Activated CD4-positive, alpha-beta T cell treated with anti-CD3 and anti-CD28 coated beads, Interleukin-2, Interleukin-4, amounts not matched to agents 100 ng/mL and 50 ng/mL, durations not matched to agents 16 hours and 8 hours (primary cell): ENCODE measurements at places on chromosomes 1 and 21.
A peak's percentile ranks its signal among the peaks of the same experiment; 100 is the strongest.

GRCh38 chr1:18256282-18257235 is 149.0 kb downstream of the IGSF21 start:
- peak; percentile 3 for DNase-seq

- no peak for DNase-seq
Measured at GRCh38 chr1:184424945-184425344, 38.1 kb downstream of the C1orf21 start.

- no peak for DNase-seq
Measured at GRCh38 chr1:26352338-26352679, 1.6 kb downstream of the CRYBG2 start.

DNA sequence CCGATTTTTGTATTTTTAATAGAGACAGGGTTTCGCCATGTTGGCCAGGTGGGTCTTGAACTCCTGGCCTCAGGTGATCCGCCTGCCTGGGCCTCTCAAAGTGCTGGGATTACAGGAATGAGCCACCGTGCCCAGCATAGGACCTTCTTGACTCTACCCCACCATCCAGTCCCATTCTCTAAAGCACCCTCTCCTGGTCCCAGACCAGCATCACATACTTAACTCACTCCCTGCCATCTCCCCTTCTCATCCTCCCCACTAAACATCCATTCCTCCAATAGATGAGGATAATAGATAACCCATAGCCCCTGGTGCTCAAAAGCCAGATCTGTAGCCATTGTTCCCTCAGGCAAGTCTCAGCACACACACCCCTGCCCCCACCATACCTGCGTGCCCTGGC is 2.1 kb downstream of the ENTREP3 start:
- no peak for DNase-seq

- DNase-seq, result no peak
Measured at GRCh38 chr21:45910548-45911221, 70.9 kb upstream of the COL6A1 start.

- no peak for DNase-seq
Measured at GRCh38 chr1:41633764-41634163, 149.3 kb upstream of the EDN2 start.

DNA sequence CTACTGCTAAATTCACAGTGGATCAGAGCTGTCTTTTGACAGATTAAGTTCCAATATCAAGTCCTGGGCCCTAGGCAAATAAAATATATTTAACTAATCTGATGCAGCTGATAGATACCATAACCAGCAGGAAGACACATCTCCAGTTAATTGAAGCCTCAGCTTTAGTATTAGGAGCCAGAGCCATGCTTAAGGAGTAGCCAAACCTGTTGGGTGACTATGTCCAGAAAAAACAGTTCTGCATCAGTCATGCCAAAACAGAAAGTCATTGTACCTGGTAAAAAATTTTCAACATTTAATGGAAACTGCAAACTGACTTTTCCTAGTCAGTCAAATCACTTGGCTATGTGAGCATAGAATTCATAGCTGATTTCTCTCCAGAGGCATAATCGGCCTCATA is 200.5 kb upstream of the RUNX1 start:
- DNase-seq, result no peak

DNA sequence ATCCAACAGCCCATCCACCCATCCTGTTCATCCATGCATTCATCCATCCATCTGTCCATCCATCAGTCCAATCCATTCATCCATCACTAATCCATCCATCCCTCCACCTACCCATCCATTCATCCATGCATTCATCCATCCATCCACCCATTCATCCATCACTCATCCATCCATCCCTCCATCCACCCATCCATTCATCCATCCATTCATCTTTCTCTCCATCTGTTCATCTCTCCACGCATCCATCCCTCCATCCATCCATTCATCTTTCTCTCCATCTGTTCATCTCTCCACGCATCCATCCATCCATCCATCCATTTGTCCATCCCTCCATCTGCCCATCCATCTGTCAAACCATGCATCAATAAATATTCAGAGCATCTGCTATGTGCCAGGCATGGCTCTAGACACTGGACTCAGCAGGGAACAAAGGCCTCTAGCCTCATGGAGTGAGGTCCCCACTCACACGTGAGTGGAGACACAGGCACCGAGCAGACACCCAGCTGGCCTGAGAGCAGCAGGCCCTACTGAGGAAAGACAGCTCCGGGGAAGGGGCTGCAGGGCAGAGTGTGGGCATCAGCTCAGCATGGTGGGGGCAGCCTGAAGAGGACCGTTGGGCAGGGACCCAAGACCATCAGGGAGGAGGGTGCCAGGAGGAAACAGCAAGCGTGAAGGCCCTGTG is 9.6 kb downstream of the KRTAP10-1 start:
- no peak for DNase-seq

DNA sequence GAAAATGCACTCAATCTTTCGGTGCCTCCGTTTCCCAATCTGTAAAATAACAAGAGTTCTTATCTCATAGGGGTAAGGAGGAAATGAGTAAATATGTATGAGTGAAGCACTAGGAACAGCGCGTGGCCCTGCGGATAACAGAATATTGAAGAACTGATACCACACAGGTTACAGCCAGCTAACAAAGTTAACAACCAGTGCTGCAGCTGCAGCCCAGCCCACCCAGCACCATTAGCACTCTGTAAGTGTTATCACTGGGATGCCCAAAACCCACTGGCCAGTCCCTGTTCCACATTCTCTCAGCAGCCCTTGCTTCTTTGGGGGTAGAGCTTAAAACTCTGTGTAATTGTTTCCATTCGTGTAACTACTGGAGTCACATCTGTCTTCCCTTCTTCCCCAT is 89.5 kb downstream of the VWA5B1 start:
- no peak for DNase-seq

DNA sequence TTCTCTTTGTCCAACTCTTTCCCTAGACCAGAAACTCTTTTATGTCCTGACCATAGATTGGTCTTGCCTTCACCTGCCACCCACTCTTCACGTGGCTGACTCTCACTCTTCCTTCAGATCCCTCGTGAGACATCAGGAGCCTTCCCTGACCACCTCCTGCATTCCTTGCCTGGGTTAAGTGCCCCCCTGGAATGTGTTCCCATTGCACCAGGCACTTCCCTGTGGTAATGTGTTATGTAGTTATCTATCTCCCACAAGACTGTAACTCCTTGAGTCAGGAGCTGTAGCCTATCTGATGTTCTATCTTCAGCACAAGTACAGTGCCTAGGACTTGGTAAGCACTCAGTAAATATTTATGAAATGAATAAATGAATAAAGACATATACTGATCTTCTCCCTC is 111.2 kb upstream of the CTTNBP2NL start:
- DNase-seq, result no peak

DNA sequence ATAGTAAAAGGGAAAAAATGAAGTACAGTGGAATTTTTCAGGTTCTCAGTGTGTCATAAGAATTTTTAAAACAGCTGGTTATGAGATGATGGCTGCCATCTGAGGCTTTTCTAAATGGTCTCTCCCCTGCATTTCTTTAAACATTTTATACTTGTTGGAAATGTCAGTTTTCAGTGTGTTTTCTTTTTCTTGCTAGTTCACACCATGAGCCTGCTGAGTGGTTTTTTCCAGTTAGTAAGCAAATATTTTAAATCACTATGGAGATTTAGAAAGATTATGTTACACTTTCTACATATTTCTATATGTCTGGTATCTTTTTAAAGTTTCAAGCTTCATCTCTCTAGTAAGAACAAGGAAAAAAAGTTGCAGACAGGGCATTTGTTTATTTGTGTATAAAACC is 9.6 kb downstream of the RBM15 start:
- DNase-seq, result no peak

GRCh38 chr1:115767403-115767802 is 1.1 kb downstream of the CASQ2 start:
- no peak for DNase-seq

DNA sequence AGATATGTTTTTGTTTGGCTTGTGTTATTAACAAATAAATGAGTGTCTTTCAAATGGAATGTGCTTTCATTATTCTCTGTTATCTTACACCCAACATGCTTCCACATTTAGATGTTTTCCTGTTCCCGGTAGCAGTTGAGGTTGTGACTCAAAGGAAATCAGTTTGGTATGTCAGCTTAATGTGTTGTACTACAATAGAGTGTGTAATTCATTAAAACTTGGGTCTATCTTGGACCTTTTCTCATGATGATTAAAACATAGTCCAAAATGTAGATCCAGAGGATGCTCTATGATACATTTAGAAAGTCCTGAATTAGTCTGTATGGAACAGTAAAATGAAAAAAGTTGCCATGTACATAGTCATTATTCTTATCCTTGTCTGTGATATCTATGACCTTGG is 26.7 kb downstream of the RTCA start:
- DNase-seq, result peak; percentile 22

DNA sequence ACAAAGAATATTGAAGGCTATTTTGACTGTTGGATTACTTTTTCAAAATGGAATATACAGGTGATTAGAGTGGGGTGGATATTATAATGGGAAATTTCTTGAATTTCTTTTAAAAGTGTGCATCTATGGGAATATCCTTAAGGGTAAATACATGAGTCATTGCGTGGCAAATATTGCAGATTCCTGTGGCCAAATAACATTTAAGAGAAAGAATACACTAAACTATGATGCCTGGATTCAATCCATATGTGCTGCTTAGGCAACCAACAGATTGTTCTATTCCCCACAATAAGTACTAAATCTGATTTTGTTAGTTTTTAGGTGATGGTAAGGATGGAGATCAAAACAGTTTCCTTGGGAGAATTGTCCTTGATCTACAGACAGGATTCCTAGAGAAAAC is 119.5 kb downstream of the HMCN1 start:
- DNase-seq, result no peak

DNA sequence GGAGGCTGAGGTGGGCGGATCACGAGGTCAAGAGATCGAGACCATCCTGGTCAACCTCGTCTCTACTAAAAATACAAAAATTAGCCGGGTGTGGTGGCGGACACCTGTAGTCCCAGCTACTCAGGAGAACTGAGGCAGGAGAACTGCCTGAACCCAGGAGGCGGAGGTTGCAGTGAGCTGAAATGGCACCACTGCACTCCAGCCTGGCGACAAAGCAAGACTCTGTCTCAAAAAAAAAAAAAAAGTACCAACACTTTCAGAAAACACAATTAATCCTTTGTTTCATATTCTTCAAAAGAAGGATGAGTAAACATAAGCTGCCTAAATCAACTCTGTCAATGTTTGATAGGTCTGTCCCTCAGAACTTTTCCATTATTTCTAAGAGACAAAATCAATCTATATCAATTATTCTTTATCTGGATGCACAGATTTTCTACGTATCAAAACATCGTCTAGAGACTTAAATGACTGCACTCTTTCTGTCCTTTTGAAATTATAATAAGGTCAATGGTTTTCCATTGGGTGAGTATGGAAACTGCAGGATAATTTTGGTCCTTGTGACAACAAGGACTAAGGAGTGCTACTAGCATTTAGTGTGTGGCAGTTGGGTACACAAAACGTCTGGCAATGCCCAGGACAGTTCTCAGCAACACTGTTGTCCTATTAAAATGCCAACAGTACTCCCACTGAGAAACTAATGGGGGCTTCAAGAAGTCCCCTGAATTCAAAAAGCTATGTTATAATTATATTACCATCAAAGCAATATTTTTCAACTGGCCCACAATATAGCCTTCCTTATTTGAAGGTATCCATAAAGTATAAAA is 40.7 kb downstream of the LPGAT1 start:
- DNase-seq, result no peak

GRCh38 chr21:34609244-34609932 is 5.5 kb downstream of the RCAN1 start:
- DNase-seq, result no peak

GRCh38 chr1:30487042-30487441 is 236.3 kb downstream of the MATN1 start:
- DNase-seq, result no peak

GRCh38 chr21:45828580-45829570 is 152.7 kb upstream of the COL6A1 start:
- DNase-seq, result no peak

GRCh38 chr1:112026501-112026900 is 37.0 kb upstream of the KCND3 start:
- DNase-seq, result no peak

DNA sequence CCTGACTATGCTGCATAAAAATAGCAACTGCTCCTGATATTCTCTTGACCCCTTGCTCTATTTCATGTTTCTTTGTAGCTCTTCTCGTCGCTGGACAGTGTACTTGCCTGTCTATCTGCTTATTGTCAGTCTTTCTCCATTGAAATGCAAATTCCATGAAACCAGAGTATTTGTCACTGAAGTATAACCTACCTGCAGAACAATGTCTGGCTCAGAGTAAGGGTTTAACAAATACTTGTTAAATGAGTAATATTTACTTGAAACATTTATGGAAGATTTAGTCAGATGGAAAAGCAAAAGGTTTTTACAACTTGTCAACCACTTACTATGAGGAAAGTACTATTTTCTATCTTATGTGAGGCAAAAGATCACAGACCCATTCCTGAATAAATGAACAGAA is 19.9 kb upstream of the ERICH3 start:
- no peak for DNase-seq

DNA sequence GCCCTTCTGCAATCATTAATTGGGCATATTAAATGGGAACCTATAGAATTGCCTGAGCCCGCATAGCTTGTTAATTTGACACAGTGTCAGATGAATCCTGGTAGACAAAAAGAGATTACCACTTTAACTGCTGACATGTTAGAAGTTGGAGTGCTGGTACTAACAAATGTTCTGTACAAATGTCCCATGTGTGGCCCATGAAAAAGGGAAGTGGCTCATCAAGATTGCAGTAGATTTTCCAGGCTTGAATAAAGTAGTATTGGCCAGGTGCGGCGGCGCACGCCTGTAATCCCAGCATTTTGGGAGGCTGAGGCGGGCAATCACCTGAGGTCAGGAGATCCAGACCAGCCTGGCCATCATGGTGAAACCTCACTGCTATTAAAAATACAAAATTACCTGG is 45.6 kb downstream of the GNPAT start:
- no peak for DNase-seq

DNA sequence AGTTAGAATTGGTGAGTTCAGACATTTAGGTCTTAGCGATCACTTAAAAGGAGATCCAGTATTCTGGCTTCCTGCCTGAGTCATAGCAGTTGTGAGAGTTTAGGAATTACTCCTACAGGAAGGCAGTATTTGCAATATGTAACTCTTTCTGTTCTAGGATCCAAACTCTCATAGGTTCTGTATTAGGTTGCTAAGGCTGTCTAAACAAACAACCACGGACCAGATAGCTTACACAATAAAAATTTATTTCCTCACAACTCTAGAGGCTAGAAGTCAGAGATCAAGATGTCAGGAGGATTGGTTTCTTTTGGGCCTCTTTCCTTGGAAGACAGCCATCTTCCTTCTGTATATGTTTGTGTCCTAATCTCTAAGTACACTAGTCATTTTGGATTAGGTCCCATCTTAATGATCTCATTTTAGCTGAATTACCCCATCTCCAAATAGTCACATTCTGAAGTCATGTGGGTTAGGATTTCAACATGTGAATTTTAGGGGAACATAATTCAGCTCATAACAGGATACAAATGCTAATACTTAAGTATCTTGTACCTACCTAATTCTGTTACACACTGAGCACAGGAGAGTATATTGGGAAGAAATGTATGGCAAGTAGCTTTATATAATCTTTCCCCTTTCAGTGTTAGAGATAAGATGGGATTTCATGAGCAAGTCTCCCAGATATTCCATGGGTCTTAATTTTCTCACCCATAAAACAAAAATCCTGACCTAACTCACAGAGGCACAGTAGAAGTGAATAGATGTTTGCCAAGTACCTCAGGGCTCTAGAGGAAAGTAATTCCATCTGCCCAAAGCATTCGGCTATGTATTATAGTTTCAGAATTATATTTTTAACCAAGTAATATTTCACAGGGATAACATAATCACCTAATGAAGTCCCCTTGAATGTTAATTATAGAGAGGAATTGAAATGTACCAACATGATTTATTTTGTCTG is 144.4 kb downstream of the PTBP2 start:
- peak; percentile 25 for DNase-seq
